ENCODE measurements at places on chromosomes 3 and 15.

GRCh38 chr15:76803049-76803571, 102.0 kb downstream of the SCAPER start:
- no peak for DNase-seq

DNA sequence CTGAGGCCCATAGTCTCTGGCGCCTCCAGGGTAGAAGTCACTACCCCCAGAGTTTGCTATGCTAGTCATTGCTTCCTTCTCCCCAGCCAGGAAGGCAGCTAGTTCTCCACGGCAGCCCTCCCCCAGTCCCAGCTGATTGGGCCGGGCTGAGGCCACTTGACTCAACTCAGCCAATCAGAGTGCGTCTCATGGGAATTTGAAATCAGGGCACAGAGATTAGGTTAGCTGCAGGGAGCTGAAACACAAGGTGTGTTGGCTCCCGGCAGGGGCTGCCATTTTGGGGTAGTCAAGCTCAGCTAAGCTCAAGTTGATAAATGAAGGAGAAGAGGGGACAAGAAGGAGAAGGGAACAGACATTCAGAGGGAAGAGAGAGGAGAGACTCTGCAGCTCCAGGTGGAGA, 32.8 kb downstream of the LINGO1 start:
- peak; percentile 26 for DNase-seq

DNA sequence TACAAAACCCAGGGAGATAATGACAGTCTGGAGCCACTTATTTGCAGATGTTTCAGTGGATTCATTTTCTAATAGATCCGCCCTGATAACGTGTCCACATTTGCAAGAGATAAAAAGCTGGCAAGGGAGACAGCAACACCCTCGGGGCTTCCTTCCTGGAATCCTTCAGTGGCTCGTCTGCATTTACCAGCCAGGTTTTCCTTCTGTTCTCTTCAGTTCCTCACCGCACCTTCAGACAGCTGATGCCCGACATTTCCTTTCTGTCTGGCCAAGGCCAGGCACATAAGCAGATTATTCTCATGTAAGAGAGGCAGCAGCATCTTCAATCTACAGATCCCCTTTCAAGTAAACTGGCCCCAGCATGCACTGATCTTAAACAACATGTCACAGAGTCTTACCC, 56.2 kb upstream of the SPATA12 start:
- DNase-seq, result no peak

GRCh38 chr15:74614744-74615507, 710 bp upstream of the CLK3 start:
- DNase-seq, result peak; percentile 90

DNA sequence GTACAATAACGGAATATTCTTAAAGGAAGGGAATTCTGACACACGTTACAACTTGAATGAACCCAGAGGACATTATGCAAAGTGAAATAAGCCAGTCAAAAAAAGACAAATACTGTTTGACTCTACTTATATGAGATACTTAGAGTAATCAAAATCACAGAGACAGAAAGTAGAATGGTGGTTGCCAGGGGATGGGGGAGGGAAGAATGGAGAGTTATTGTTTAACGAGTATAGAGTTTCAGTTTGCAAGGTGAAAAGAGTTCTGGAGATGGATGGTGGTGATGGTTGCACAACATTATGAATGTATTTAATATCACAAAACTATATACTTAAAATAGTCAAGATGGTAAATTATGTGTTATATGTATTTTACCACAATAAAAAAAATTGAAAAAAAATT, 112.9 kb upstream of the ARHGEF3 start:
- DNase-seq, result no peak

- DNase-seq, result no peak
Observed at GRCh38 chr3:14138878-14139655, 14.2 kb downstream of the TMEM43 start.

DNA sequence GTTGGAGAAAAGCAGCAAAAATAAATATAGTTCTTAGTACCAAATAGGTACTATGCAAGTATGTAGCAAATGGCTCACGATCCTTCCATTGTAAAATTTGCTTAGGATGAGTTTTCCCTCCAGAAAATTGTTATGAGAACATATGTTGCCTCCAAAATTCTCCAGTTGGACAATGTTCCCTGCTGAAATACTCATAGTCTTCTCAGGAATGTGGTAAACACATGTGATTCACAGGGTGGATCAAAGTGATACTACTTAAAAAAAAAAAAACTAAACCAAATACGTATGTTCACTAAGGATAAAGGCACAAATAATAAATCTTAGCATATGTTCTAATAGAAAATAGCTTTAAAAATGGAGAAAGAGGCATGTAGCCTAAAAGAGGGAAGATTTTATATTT, 84.3 kb upstream of the ZNF385D start:
- no peak for DNase-seq

DNA sequence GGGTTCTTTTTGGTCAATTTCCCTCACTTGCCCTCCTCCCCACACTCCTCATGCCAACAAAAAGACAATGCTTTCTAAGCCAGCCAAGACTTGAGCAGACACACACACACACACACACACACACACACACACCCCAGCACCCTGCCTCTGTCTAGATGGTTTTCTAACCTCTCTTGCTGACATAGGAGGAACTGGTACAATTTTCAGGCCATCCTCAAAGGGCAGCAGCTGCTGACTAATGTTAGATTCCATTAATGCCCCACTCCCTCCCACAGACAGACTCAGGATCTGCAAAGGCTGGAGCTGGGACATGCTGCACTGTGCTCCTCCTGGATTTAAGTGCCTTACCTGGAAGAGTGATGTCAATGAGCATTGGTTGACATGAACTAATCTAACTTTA, 438.4 kb downstream of the OCA2 start:
- DNase-seq, result no peak

- DNase-seq, result no peak
Observed at GRCh38 chr3:127071597-127072001, 88.7 kb downstream of the PLXNA1 start.

DNA sequence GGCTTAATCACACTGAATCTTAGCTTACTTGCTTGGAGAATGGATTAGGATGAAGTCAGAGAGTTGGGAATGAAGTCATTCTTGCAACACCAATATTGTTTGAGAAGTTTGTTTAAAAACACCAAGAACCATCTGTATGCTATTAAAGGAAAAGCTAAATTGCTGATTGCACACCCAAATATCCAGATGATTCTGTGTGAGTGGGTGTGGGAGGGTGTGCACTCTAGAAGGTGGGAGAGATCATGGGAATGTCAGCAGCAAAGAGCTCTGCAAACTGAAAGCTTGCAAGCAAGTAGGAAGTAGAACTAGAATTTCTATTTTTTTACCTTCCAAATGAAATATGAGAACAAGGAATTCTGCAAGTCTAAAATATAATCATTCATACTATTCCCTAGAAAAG, 364.9 kb downstream of the NR2F2 start:
- no peak for DNase-seq

GRCh38 chr15:101532865-101533264, 43.4 kb upstream of the PCSK6 start:
- no peak for DNase-seq

GRCh38 chr15:31974154-31974794, 56.0 kb upstream of the CHRNA7 start:
- no peak for DNase-seq
